ENCODE measurements at places on chromosomes 1 and 21.

DNA sequence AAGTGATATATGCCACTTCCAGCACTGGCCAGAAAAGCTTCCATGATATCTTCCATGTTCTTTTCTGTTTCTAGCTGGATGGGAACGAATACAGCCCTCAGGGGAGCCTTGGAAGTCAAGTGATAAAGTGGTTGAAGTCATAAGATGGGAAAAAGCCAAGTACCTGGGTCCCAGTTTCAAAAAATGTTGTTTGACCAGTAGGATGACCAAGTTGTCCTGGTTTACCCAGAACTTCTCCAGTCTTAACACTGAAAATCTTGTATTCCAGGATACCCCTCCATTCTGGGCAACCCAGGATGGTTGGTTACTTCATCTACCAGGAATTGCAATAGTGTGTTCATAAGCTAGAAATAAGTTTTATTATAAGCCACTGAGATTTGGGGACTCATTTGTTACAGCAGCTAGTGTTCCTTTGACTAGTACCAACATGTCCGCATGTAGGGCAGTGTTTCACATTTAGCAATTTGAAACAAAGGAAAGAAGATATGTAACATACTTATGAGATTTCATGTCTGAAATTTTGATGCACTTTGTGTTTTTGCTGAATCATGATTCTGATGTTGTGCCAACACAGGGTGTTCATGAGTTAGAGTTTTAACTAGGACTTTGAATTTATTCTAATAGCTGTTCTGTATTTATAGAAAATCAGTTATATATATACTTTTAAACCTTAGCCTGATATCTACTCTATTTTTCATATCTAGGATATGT is 139.9 kb downstream of the TPR start:
- no peak for DNase-seq

- no peak for DNase-seq
Measured at GRCh38 chr1:154104433-154105082, 50.3 kb downstream of the NUP210L start.

GRCh38 chr1:200184196-200184595 is 156.7 kb downstream of the NR5A2 start:
- no peak for DNase-seq

DNA sequence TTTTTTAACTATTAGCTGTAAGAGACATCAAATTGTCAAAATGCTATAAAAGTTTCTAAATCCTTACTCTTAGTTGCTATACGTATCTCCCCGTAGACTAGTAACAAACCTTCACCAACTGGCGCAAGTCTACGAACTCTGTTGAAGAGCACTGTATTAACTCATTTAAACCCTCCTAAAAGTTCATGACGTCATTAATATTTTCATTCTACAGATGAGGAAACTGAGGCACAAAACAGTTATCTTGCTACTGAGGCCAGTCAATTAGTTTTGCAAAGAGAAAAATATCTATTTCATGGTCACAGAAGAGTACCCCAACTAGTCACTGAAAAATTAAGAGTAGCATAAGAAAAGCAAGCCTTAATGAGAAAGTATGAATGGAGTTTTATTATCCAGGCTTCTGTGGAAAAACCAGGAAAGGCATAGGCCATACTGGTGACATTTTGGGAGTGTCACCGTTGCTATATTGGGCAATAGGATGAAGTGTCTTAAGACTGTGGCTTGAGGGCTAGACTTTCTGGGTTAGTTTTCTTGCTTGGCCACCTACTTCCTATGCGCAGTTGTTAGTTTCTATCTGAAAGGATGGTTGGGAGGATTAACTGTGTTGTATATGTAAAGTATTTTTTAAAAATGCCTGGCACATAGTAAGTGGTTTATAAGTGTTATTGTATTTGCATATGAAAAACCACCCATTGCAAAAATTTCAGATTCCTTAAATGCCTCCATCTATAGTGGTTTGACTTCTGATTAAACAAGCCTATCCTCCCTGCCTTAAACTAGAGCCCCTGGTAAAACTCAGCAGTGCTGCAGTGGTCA is 52.4 kb upstream of the SYT14 start:
- no peak for DNase-seq

- no peak for DNase-seq
Measured at GRCh38 chr1:231233735-231234417, 7.1 kb upstream of the GNPAT start.

- DNase-seq, result no peak
Measured at GRCh38 chr1:209647156-209647555, 5.1 kb downstream of the LAMB3 start.

GRCh38 chr1:94316836-94317789 is 79.7 kb upstream of the ARHGAP29 start:
- no peak for DNase-seq

DNA sequence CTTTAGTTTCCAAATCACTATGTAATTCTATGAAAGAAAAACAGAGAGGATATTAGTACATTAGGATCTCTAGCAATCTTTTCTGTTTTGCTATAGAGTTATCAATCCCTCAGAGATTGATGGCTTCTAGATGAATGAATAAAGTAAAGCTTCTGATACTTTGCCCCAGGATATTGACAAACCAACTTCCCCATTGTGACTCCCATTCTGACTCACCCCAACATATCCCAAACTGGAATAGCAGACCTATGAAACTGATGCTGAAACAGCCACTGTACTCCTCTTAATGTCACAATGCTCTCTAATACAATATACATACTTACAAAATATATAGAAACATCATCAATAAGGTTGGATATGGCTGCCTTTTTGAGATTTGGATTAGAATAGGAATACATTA is 442.1 kb upstream of the NR5A2 start:
- DNase-seq, result no peak

- DNase-seq, result no peak
Measured at GRCh38 chr1:233333086-233333485, 5.6 kb downstream of the MAP3K21 start.

DNA sequence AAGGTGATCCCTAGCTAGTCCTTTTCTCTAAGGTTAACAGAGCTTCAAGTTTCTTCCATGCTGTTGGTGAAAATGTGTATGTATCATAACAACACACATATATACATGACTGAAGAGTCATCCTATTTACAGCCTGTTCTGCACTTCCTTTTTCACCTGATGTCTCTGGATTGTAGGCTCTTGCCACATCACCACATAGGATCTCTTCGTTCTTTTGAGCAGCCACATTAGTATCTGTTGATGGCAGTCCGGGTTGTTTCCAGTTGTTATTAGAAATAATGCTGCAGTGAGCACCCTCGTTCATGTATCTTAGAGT is 19.7 kb downstream of the MRPL37 start:
- no peak for DNase-seq

Measured in stimulated activated CD4-positive, alpha-beta T cell treated with anti-CD3 and anti-CD28 coated beads, Interleukin-4, amount 100 ng/mL, for 48 hours (primary cell).